ENCODE measurements at places on chromosomes 3 and 15.

- DNase-seq: no peak
Observed at GRCh38 chr3:77348244-77348855, 308.5 kb downstream of the ROBO2 start.

GRCh38 chr15:56490461-56490860 is 25.5 kb upstream of the MNS1 start:
- DNase-seq: no peak

DNA sequence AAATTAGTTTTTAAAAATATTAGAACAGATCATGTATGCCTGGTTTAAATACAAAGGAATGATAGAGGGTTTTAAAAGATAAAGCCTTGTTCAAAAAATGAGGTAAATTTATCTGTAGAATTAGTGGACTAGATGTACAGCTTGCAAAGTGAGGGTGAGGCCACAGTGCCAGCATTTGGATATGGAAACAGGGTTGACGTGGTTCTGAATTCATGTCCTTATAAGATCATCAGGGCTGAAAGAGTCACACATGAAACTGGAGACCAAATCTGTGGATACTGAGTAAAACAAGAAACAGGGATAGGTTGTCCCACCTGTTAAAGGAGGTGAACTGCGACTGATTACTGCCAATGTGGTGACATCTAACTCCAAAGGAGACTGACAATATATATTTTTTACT is 46.3 kb downstream of the NCK1 start:
- DNase-seq: no peak

GRCh38 chr15:31148297-31149087 is 47.0 kb upstream of the TRPM1 start:
- no peak for DNase-seq

DNA sequence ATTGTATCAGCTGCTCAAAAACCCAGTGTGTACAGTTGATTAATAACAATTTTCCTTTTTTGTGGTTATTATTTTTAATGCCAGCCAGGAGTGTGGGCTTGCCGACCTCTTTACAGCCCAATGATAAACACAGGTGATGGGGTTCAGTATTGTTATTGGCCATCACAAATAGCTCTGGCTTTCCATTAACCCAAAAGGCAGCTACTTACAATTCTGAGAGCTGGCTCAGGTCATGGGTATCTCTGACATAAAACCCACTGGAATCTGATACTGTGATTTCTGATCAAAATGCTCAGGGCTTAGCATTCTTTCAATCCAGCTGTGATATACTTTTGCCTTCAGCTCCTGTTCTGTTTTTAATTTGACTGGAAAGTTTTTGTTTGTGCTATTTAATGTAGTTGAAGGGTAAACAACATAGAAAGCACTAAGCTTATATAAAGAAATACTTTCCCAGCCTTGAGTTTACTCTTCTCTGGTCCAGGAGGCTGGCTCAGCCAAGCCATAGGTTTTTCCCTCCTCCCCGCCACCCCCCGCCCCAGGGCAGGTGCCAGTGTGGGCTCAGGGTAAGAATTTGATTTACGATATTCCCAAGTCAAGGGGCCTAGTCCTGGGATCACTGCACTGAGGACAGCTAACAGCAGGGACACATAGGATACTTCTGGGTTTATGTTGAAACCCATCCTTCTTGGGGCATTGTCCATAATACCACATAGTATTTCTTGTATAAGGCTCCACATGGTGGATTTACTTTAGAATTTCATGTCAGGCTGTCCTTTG is 54.0 kb upstream of the MYZAP start:
- DNase-seq: no peak

GRCh38 chr15:48565560-48566482 is 79.7 kb downstream of the FBN1 start:
- no peak for DNase-seq

DNA sequence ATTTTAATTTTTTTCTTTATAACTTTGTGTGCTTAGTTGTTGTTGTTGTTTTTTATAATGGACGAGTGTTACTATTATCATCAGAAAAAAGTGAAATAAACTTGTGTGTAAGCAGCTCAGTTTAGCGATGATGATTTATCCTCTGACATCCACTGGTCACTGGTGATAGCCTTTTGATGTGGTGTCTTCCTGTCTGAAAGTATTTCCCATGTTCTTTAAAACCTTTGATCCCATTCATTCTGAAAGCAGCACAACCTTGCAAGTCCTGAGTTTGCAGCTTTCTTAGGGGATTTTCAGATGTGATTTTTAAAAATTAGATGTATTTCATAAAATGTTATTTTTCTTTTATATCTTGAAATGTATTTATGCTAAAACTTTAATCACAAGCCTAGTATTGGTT is 85.9 kb upstream of the ZPLD1 start:
- no peak for DNase-seq

GRCh38 chr15:40873694-40874561 is at the start of gene RHOV:
Gene RHOV (minus strand): TSS chr15:40874234. CDS start chr15:40874139, 95 bp downstream.
- DNase-seq: no peak

DNA sequence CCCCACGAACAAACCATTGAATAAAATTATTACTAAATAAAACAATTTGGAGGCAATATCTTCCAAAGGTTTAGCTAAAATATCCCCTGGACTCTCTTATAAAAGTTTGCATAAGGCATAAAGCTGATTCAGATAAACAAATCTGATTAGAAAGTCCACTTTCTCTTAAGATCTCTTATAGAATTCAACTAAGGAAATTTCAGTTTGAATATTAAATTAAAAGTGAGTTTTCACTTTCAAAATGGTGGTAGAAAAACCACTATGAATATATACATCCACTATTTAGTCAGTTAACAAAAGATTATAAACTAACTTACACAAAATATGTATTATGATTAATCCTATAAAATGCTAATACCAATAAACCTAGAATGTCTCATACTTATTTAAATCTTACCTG is 424.9 kb downstream of the MECOM start:
- DNase-seq: no peak

DNA sequence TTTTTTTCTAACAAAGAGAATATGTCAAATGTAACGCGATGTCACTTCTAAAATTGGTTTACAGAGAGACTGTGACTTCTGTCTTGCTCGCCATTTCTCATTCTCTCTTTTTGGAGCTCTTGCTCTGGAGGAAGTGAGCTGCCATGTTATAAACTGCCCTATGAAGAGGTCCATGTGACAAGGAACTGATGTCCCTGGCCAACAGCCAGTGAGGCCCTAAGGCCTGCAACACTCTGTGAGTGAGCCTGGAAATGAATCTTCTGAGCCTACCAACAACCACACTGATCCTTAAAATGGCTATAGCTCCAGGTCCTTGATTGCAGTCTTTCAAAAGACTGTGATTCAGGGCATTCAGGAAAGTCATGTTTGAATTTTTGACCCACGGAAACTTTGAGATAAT is 49.9 kb downstream of the NMD3 start:
- no peak for DNase-seq

GRCh38 chr3:58190291-58190690 is 20.5 kb downstream of the DNASE1L3 start:
- no peak for DNase-seq

GRCh38 chr3:135965506-135966270 is at the start of gene PPP2R3A:
Gene PPP2R3A (plus strand): TSS chr3:135965728. CDS start chr3:136001499, 35,771 bp downstream.
- DNase-seq: peak; percentile 63

DNA sequence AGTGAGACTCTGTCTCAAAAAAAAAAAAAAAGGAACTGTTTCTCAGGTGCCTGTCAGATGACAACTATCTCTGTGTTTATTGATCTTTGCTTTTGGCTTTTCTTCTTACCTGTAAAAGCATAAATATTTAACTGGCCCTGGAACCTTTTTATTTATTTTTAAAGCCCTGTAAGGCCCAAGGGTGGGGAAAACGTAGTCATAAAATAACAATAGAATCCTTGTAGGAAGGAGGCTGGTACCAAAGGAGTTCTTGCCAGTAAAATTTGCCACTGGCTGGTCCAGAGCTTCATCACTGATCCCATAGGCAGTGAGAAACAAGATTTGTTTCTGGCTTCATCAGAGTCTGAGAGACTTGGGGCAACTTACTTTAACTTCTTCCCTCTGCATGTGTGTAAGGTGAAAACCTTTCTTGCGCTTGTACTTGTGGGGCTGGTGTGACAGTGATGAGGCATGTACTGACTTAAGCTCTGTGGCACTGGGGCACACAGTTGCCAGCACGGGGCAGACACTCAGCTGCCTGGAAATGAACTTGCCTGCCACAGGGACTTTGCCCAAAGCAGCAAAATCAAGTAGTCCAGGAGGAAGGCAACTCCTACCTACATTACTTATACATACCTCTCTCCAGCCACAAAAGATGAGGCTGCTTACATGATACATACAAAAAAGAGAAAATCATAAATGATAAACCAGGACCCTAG is 19.6 kb downstream of the B4GALT4 start:
- no peak for DNase-seq

- no peak for DNase-seq
Observed at GRCh38 chr3:167521006-167521355, 47.1 kb upstream of the SERPINI2 start.

- no peak for DNase-seq
Observed at GRCh38 chr15:101288905-101289513, 6.0 kb downstream of the SNRPA1 start.

- no peak for DNase-seq
Observed at GRCh38 chr3:97871801-97872524, 50.2 kb downstream of the CRYBG3 start.

- no peak for DNase-seq
Observed at GRCh38 chr3:57961828-57962447, 46.3 kb upstream of the FLNB start.

DNA sequence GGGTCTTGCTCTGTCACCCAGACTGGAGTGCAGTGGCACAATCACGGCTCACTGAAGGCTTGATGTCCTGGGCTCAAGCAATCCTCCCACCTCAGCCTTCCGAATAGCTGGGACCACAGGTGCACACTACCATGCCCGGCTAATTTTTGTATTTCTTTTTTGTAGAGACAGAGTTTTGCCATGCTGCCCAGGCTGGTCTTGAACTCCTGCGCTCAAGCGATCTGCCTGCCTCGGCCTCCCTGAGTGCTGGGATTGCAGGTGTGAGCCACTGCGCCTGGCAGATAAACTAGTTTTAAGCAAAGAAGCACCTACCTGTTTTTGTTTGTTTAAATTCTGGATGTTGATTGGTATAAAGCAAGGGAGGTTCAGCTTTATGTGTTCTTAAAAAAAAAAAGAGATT is 170.6 kb upstream of the GOLIM4 start:
- no peak for DNase-seq

DNA sequence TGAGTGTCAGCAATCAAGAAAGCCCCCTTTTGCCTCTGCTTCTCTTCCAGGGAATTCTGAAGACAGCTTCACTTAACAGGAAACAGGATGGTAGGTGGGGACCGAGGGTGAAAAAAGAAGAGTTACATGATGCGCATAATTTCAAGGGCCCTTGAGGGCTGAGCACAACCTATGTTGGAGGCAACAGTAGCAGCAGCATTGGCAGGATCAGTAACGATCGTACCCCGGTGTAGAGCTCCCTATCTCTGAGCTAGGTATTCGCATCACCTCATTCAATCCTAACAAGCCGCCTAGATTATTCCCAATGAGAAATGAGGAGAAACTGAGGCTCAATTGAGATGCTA is 432 bp upstream of the RAD54L2 start:
- peak; percentile 2 for DNase-seq

GRCh38 chr15:88912500-88912921 is 668 bp downstream of the MFGE8 start:
- DNase-seq: no peak

DNA sequence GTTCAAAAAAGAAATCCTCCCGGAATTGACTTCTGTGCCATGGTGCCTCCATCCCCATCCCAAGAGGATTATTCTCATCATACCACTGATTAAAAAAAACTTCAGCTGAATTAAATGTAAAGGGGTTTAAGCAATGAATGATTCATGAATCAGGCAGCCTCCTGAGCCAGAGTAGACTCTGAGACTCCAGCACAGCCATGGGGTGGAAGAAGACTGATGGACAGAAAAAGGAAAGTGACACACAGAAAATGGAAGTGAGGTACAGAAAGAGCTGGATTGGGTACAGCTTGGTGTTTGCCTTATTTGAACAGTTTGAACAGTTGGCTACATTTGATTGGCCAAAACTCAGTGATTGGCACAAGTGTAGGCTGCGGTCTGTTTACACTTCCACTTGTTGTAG is 224.8 kb upstream of the ATP10A start:
- no peak for DNase-seq

GRCh38 chr15:80252121-80252518 is at the start of gene CTXND1:
Gene CTXND1 (minus strand): TSS chr15:80252213. CDS start chr15:80201949, 50,264 bp downstream.
- DNase-seq: no peak

GRCh38 chr3:50961386-50961785 is 286.7 kb downstream of the DOCK3 start:
- DNase-seq: no peak

DNA sequence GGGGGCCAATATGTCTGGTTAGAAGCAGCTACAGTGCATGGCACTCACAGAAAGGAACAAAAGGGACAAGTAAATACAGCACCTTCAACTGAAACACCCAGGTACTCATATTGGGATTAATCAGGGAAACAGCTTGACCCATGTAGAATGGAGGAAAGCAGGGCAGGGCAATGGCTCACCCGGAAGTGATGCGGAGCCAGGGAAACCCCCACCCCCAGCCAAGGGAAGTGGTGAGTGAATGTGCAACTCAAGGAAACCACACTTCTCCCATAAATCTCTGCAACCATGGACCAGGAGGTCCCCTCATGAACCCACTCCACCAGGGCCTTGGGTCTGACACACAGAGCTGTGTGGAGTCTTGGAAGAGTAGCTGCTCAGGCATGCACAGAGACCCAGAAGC is 117.1 kb downstream of the MTHFS start:
- DNase-seq: no peak

- no peak for DNase-seq
Observed at GRCh38 chr15:88994286-88994685, 81.1 kb upstream of the MFGE8 start.

- DNase-seq: no peak
Observed at GRCh38 chr3:14836049-14836468, 17.3 kb downstream of the FGD5 start.

GRCh38 chr3:58120075-58120812 is 90.5 kb downstream of the DNASE1L3 start:
- DNase-seq: no peak

DNA sequence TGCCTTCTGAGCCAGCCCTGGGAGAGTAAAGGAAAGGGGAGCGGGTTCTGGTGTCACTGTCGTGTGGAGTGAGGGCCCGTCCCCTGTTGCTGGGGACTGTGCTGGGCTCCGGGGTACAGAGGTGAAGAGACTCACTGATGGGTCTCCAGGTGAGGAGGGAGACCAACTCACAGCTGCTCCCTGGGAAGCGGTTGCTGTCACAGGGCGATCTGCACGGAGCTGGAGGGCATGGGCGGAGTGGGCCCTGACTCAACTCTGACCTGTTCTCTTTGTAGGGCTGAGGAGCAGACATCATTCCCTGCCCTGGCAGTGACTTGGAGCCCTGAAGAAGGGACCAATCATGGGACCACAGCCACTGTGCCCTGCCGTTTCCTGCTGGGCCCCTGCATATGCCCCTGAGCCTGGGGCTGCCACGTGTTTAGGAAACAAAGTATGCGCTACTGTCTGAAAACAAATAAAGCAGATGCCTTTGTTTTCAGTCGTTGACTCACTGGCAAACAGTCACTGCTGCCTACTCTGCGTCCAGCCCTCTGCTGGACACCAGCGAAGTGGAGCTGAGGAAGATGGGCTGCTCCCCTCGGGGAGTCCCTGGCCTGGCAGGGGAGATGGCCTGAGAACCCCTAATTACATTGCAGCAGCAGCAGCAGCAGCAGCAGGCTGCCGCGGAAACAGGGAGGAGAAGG is 22.9 kb upstream of the PLXNA1 start:
- DNase-seq: no peak
